ENCODE measurements at places on chromosomes 2 and 18. TPM values are rescaled to one million over a fixed set of nuclear protein-coding genes. Genes with fewer than 3 reads are reported as not detected.

The LHCGR gene
- total RNA-seq, result not detected

The RBFA gene
- total RNA-seq, result 42.8 TPM

The FIGLA gene
- total RNA-seq, result not detected

The VSNL1 gene
- total RNA-seq, result not detected

The ANKRD29 gene
- total RNA-seq, result 6.2 TPM

The MC5R gene
- not detected for total RNA-seq

The ITGA6 gene
- 212 TPM for total RNA-seq

The YES1 gene
- total RNA-seq, result 168 TPM

The CRYGC gene
- not detected for total RNA-seq

The DYNAP gene
- not detected for total RNA-seq

The SULT1C2 gene
- under 0.01 TPM for total RNA-seq

The LYG2 gene
- total RNA-seq, result not detected

The ANXA4 gene
- total RNA-seq, result 30.3 TPM

The TRPM8 gene
- total RNA-seq, result not detected
